Stimulated activated naive CD4-positive, alpha-beta T cell treated with Interleukin-2 at 50 U/mL for 16 hours (primary cell): ENCODE measurements at places on chromosomes 1 and 21.
A peak's percentile ranks its signal among the peaks of the same experiment; 100 is the strongest.

GRCh38 chr1:40612345-40612831, 53.1 kb downstream of the RIMS3 start:
- peak; percentile 47 for DNase-seq

DNA sequence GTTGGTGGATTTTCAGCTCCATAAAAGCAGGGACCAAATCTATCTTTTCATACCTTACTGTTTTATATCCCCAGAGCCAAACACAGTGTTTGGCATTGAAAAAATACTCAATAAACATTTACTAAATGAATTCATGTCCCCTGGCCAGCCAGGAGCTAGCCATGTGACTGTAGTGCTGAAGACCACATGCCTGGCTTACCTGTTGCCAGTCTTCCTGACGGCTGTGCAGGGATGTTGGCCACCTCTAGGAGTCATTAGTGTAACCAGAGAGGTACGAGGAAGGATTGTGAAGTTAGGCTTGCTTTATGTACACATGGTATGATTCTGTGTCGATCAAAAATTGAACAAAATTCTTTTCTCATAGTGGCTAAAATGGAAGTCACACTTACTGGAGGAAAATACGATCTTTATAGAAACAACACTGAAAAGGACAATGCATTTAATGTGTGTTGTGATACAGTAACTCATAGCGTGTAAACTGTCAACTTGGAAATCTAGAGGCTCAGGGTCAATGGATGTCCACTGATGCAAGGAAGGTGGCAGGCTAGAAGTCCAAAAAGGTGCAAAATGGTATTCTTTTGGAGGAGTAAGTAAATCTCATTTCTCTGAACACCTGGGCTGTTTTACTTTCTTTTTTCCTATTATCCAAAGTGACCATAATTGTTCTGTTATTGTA, 60.9 kb downstream of the FGGY start:
- no peak for DNase-seq

- no peak for DNase-seq
These were observed 30.5 kb downstream of the CACNA1E start for GRCh38 chr1:181513786-181514297.

GRCh38 chr1:15158506-15159165, 5.1 kb downstream of the TMEM51 start:
- DNase-seq = no peak

DNA sequence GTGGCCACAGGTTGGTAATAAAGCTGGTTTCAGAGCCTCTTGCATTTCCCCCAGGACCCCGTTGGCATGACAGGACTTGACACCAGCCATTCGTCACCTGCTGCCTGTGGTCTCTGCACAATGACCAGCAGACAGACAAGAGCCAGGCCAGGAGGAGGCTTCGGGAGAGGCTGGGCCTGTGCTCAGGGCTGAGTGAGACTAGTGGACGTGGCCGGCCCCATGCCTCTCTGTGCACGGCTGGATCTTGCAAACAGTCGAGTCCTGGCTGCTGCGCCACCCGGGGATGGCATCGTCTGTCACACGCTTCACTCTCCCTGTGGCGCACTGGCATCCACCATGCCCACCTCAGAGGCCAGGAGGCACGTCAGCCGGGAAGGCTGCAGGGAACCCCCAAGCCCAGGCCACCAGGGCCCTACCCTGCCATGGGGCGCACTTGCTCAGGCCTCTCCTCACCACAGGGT, 177.4 kb upstream of the ARHGEF16 start:
- no peak for DNase-seq

GRCh38 chr1:95085376-95085775, 12.6 kb upstream of the ALG14 start:
- DNase-seq = no peak

- peak; percentile 7 for DNase-seq
These were observed 2.5 kb upstream of the LMO4 start for GRCh38 chr1:87325982-87326738.

GRCh38 chr1:50750021-50750619, 209.9 kb downstream of the FAF1 start:
- DNase-seq = no peak

DNA sequence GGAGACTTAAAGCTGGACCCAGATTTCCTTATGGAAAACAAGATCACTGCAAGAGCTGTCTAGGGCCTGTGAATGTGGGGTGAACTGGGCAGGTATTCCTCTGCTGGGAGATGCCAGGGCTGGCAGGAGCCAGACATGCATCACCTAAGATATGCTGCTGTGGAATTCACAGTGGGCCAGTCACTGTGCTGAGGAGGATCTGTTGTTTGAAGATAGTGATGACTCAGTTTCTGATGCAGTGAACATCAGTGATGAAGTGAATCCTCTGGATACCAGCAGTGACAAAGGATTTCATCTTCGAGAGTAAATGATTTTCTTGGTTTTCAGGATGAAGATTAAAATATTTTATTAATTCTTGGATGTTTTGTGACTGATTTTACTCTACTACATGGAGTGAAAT, 29.9 kb upstream of the CAMSAP2 start:
- no peak for DNase-seq

DNA sequence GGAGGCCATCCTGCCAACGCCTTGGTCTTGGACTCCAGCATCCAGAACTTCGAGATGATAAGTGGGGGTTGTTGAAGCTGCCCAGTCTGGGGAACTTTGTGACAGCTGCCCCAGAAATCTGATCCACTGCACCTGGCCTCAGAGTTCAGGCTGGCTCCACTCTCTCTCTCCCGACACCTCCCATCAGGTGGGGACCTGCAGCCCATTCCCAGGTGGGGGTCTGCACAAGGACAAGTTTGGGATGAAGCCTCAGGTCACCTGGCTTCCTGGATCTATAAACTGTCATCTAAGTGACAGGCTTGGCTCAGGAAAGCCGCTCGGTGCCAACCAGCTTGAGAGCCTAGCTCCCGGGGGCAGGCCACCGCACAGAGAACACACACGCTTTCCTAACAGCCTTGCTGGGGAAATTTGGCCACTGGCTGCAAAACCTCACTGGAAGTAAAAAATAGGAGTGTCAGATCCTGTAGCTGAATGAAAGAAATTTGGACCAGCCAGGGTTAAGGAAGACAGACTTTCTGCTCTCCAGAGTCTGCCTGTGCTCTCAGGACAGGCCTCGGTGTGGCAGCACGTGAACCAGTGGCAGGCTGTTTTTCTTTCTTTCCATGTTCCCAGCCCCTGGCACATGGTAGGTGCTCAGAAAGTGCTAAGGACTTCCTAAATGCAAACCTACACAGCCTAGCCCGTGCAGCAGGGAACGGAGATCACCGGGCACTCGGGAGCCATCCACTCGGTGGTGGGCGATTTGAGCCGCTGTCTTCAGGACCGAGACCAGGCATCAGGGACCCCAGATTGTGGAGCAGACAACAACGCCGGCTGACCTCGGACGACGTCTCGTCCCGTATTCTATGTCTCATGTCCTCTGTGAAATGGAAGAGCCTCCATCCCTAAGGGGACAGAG, 42.6 kb upstream of the LBR start:
- no peak for DNase-seq

GRCh38 chr1:117678246-117678977, 72.6 kb downstream of the TENT5C start:
- DNase-seq = no peak

- DNase-seq = no peak
These were observed 3.5 kb upstream of the RNF220 start for GRCh38 chr1:44401256-44402228.

DNA sequence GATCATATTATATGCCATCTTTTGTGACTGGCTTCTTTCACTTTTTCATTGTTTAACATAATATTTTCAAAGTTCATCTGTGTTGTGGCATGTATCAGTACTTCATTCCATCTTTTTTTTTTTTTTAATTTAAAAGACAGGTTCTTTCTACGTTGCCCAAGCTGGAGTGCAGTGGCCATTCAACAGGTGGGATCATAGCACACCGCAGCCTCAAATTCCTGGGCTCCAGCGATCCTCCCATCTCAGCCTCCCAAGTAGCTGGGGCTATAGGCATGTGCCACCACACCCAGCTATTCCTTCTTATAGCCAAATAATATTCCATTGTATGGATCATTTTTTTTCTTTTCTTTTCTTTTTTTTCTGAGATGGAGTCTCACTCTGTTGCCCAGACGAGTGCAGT, 34.6 kb upstream of the ZNF281 start:
- no peak for DNase-seq

DNA sequence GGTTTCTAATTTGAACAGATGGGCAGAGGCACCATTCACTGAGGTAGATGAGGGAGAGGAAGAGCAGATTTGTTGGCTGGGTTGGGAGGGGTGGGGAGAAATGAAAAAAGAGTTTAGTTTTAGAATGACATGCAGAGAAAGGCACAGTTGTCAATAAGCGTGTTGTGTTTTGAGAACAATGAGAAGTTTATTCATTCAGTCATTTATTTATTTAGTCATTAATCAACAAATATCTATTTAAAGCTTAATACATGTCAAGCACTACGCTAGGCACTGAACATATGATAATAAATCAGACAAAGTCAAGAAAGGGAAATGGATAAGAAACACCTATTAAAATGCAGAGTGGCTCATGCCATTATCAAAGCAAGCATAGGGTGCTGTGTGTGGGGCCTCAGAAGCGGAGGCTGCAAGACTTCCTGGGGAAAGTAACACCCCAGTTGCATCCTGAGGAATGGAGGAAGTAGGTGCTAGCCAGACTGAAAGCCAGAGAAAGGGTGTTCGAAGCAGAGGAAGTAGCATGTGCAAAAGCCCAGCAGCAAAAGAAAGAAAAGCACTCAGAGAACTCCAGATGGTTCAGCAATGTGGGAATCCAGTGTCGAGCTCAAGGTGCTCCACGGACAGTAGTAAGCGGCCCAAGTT, 114.1 kb downstream of the RNF220 start:
- DNase-seq = no peak

DNA sequence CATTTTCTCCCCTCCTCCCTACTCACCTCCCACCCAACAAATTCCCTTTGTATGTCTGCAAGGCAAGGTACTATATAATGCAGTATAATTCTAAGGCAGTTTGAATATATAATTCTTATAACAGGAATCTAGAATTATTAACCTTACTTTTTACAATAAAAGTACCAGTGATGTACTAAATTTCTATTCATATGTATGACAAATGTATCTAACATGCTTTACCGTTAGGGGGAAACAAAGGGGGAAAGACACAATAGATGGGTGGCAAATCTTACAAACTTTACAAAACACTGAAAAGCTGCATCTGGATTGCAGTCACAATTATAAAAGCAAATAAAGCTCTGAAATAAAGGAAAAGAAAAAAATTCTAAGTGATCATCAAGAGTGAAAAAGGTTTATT, 2.3 kb downstream of the PIK3R3 start:
- DNase-seq = no peak

DNA sequence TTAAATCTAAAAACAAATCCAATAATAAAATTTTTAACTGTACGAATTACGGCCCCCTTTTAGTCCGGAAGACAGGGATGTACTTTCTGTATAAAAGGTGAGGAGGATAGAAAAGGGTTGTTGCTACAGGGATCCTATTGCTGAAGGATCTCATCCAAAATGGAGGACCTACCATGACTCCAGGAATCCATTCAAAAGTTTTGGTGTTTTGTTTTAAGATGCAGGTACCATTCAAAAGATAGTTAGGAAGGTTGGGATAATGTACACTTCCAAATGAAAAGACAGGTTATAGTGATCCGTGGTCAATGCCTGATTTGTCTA, 1.3 kb upstream of the ENAH start:
- DNase-seq = no peak

- DNase-seq = no peak
These were observed 14.2 kb upstream of the AGPAT3 start for GRCh38 chr21:43850728-43851295.

DNA sequence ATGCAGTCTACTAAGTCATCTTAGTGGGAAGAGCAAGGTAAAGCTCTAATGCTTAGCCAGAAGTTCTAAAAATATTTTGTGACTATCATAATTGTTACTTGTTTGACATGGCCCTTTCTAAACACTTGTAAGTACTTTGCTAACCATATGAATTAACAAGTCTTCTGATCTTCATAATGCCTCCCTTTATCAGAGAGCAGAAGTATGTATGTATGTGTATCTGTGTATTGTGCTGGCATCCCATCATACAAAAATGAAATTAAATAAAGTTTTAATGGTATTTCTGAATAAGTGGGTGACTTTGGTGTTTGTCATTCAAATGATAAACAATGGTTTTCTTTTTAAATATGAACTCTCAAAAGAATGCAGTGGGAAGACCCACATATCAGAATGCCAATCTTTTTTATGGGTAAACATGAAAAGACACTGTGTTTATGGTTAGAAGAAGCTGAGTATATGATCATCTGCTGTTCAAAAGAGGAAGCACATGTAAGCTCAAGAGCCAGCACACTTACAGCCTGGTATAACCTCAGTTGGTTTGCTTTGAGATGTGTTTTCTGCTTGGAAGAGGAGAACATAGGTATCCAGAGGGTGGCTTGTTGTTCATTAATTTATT, 159.6 kb downstream of the CLEC20A start:
- DNase-seq = no peak

DNA sequence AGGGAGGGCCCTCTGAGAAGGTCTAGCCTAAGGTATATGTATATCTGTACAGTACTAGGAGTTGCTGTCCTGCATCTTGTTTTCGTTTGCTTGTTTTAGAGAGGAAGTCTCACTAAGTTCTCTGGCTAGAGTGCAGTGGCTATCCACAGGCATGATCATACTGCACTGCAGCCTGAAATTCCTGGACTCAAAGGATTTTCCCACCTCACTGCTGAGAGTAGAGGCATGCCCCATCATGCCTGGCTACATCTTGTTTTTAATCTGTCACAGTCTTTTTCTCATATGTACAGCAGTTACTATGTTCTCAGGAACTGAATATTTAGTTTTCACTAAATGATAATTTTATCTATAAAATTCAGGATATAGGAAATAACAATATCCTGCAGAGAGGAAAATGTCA, 15.3 kb upstream of the PYHIN1 start:
- DNase-seq = no peak

DNA sequence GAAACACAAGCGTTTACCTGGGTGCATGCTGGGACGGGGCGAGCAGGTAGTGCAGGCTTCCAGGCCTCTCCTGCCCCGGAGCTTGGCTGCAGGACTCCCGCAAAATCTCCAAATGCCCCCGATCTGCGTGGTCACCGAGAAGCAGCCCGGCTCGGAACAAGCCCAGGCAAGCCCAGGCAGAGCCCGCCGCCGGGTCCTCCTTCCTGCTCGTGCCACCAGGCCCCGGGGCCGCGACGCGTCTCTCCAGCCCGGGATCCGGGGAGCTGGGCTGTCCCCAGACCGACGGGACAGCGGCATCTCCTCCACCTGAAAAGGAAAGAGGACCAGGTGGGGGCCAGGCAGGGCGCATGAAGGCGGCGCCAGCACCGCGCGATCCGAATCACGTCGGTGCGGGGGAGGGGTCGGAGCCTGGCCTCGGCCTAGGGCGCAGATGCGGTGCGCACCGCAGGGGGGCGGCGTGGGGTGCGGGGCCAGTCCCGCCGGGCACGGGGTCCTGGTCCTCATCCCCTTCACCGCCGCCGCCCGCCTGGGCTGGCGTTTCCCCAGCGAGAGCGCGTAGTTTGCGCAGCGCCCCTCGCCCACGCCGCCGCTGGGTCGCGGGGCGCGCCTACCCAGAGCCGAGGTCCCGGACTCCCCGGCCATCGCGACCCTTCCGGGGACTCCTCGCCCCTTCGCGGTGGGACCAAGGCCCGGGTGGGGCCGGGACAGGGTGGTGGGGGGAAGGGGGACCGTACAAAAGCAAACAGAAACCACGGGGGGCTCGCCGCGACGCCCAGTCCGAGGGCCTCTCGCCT, 52.4 kb upstream of the H6PD start:
- no peak for DNase-seq

GRCh38 chr1:54053745-54054437, 483 bp downstream of the TCEANC2 start:
- no peak for DNase-seq

- DNase-seq = no peak
These were observed 73.3 kb downstream of the IFI44 start for GRCh38 chr1:78722947-78723346.

- DNase-seq = no peak
These were observed 7.7 kb downstream of the DUSP10 start for GRCh38 chr1:221734187-221734586.
